Stimulated activated CD8-positive, alpha-beta memory T cell treated with anti-CD3 and anti-CD28 coated beads, Interleukin-7, amount 100 ng/mL, for 24 hours (primary cell): ENCODE measurements at places on chromosomes 2 and 18.

- DNase-seq = no peak
These were observed 7.0 kb downstream of the ASIC4 start for GRCh38 chr2:219521066-219521880.

DNA sequence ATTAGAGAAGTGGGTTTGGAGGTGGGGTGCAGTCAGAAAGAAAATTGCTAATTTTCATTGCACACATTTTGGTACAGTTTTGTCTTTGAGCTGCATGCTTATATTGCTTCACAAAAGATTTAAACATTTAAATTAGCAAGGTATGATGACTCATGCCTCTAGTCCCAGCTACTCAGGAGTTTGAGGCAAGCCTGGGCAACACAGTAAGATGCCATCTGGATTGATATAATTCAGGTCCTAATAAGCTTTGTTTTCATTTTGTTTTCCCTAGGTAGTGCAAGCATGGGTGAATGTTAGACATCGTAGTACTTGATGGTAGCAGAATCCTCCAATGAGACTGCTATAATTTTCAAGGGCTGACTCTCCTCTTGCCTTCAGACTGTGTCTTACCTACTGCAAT, 396.7 kb upstream of the RGPD4 start:
- no peak for DNase-seq

DNA sequence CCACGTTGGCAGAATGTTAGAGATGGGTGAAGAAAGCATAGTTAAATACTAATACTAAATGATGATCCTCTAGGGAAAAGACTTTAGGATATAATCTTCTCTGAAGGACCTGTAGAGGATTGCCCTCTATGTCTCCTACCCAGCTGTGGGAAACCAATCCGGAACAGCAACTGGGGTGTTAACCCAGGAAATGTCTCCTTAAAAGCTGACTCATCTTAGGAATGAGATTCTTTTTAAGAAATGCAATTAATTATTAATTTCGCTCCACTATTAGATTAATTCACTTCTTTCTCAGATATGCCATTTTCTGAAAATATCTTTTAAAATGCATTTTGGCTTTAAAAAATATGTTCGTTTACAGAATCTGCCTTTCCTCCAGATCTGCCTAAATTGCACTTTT, 7.4 kb downstream of the SCN3A start:
- no peak for DNase-seq

DNA sequence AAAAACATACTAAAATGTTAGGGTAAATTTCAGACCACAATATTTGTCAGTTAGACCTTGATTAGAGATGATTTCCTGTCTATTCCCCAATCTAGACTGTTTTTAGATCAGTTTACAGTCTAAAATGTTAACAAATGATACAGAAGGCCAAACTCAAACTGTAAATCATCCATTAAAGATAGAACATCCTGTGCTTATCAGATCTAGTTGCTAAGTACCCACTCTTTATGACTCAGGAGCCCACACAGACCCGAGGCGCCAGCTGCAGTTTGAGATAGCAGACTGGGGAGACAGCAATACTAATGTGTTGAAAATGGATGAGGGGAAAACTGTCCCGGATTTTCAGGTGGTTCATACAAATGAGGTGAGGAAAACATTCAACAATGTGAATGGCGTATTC, 113.3 kb downstream of the SCG2 start:
- DNase-seq = no peak

GRCh38 chr18:39840856-39841481, 2114.1 kb upstream of the PIK3C3 start:
- DNase-seq = no peak

GRCh38 chr18:74378179-74378682, 62.6 kb downstream of the C18orf63 start:
- DNase-seq = no peak

- DNase-seq = no peak
These were observed 122.1 kb downstream of the ACOXL start for GRCh38 chr2:110854355-110855081.

- DNase-seq = no peak
These were observed 48.6 kb downstream of the SMAD2 start for GRCh38 chr18:47881752-47882455.

- no peak for DNase-seq
These were observed 26.4 kb upstream of the PGAP1 start for GRCh38 chr2:196952936-196953335.

- no peak for DNase-seq
These were observed 24.5 kb downstream of the RTTN start for GRCh38 chr18:70181015-70181414.

DNA sequence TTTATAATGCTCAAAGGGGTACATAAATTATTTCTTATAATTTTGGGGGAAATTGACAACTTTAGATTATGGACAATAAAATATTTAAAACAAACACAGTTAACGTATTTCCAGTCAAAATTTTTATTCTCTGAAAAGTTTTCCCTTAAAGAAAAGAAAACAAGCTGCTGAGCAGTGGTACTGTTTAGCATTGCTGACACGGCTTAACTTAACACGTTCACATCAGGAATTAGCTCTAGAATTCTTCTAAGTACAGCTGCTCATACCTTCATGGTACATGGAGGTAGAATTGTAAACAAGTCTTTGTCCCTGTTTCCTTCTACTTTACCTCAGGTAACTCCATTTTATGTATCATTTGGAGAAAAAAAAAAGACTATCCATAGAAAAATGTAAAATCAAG, 2.0 kb downstream of the SLC38A11 start:
- no peak for DNase-seq

DNA sequence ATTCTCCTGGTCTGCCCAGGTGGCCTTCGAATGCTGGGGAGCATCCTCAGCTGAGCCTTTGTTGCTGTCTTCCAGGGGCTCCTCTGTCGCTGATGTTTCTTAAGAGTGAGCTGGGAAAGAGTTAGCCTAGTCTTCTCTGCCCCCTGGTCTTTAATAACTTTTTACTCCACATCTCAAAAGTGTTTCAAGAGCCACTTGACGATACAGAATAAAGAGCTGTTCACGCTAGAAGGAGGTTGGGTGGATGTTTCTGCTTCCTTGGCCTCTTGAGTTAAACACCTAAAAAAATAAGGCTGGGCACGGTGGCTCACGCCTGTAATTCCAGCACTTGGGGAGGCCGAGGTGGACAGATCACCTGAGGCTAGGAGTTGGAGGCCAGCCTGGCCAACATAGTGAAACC, 2.8 kb upstream of the BUB1 start:
- no peak for DNase-seq

- DNase-seq = no peak
These were observed 28.0 kb downstream of the PLA2R1 start for GRCh38 chr2:160034396-160034795.
